HEK293T (cell line): ENCODE measurements at places on chromosomes 6 and 20.

DNA sequence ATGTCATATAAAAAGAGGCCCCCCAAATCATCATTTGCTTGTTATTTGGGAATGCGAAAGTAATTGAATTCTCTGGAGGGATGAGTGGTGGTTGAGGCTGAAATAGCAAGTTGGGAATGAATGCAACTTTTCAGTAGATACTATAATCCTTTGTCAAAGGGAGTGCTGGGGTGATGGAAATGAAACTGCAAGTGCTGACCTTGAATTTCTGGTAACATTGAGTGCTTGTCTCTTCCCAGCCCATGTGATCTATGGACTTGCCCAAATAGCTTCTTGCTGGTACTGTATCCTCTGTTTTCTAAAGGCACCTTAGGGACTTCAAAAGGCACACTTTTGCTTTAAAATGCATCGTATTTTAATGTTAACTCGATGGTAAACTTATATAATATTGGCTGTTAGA lies 14.8 kb downstream of the PAQR8 start:
- DNase-seq, result no peak

- DNase-seq, result peak; percentile 34
Observed at GRCh38 chr6:46014511-46015118, 1.0 kb downstream of the CLIC5 start.

DNA sequence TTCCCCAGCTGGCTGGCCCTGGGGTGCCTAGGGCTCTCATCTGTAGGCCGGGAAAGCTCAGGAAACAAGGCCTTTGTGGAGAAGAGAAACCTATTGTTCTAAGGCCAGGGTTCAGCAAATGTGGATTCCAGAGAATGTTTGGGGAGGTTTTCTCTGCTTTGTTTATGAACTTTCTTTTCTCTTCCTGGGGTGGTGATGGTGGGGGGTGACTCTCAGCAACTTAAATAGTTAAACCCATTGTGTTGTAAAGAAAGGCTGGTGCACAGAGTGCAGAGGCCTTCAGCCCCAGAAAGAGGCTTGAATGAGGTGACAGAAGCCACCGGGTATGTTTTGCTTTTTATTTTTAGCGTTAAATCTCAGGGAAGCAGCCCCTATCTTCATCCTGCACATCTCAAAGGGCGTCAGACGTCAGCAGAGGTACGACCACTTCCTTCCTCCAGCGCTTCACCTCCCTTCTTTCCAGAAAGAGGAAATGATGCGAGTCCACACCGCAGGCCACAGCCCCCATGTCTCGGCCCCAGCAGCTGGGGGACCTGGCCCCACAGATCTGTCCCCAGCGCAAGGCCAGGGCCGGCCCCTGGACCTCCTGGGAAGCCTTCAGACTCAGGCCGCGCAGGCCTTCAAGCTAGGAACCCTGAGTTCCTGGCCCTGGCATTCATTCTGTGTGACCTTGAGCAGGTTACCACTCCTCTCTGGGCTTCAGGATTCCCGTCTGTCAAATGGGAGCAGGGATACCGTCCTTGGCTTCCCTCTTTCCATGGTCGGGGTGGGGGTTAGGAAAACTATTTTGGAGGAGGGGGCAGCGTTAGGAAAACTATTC lies 605 bp upstream of the PPP1R16B start:
- no peak for DNase-seq

GRCh38 chr6:53605543-53606235 lies 59.9 kb downstream of the KLHL31 start:
- no peak for DNase-seq
